ENCODE measurements at places on chromosomes 13 and 19.

GRCh38 chr19:10187315-10187714 lies 7.4 kb downstream of the DNMT1 start:
- DNase-seq, result no peak

DNA sequence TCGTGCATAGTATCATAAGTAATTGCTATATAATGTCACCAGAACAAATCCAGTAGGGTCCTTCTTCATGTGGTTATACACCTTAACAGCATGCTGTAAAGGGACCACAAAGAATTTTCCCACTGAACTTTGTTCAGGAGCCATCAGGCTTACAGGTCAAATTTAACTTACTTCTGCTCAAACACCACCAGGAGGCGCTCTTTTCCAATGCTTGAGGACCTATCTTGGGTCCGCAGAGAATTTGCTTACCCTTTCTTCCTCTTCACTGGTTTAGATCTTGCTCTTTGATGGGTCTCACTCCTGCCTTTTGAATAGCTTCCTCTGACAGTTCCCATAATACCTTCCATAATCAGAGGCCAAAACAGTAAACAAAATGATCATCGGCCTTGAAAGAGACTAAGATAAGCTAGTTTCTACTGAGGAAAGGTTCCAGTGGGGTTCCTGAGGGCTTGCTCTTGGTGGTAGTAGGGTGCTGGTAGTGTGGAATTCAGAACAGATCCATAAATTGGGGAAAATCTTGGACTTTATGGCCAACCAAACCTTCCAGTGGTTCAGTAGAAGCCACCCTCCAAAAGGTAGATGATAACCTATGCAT lies 37.4 kb downstream of the SCGB2B2 start:
- DNase-seq, result peak; percentile 16

- no peak for DNase-seq
Measured at GRCh38 chr13:95438297-95438696, 114.2 kb upstream of the CLDN10 start.

DNA sequence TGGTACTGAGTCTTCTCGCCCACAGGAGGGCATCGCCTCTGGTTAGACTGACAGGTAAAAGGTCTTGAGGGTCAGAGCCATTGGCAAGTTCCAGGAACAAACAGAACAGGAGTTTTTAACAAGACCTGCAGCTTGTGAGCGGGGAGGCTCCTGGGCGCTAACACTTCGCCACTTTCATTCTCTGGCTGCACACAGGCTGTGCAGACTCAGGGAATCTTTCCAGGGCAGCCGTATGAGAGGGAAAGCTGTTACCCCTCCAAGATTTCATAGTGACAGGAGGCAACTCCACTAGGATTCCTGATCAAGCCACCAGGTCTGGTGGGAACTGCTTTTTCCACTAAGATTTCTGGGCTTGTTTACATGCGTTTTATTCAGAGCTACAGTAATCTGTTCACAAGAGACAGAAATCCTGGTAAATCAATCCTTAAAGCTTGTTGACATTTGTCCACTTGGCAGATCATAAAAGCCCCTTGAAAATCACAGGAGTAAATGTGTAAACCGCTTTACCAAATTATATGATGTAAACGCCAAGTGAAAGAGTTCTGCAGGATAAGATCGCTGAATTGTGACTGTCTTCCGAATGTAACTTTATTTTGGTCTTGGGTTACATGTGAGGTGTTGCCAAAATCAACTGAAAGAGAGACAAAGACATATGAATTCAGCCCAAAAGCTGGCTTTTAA lies 190.6 kb downstream of the MZT1 start:
- DNase-seq, result no peak

- DNase-seq, result peak; percentile 77
Measured at GRCh38 chr19:55447421-55448174, 4.5 kb upstream of the SHISA7 start.

DNA sequence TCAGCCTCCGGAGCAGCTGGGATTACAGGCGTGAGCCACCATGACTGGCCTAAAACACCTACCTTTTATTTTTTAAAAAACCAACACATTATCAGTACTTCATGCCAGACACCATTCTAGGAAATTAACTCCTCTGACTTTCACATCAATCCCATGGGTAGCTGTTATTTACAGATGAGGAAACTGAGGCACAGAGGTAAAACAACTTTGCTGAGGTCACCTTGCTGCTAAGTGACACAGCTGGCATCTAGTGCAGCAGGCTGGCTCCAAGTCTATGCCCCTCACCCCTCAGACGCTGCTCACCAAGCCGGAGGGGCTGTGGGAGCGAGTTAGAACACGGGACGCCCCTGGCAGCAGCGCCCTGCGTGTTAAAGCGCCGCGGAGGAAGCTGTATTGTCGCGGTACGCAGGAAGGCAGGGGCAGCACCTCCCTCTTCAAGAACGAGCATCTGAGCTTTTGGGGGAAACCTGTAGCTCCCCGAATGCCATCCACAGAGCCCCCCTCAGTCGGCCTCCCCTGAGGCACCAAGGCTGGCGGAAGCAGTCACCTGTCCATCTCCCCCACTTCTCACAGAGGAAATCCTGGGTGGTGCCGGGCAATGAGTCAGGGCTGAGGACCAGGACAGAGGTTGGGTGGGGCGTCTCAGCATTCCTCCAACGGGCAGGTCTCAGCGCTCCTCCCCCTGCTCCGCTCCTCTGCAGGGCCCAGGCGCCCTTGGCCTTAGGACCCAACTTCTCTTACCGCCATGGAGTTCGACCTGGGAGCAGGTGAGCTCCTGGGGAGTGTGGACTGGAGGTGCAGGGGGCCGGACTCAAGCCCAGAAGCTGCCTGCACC lies at the start of gene C19orf33:
TSS of gene C19orf33 (plus strand) at position 735 of the 835 bp plus-strand sequence. CDS start at position 746, 11 bp downstream.
- peak; percentile 92 for DNase-seq

DNA sequence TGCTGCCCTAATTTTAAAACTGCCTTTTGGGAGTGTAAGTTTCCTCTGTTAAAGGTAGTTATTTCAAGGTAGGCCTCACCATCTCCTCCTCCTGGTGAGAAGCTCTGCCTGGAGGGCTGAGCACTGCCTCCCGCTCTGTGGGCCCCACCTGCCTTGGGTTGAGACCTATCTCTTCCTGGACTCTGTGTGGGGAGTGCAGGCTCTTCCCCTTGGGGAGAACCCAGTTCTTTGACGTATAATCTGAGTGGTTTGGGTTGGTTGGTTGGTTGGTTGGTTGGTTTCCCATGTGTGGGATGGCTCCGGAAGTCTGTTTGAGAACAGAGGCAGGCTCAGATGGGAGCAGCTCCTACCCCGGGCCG lies 39.1 kb downstream of the ACTN4 start:
- peak; percentile 24 for DNase-seq

DNA sequence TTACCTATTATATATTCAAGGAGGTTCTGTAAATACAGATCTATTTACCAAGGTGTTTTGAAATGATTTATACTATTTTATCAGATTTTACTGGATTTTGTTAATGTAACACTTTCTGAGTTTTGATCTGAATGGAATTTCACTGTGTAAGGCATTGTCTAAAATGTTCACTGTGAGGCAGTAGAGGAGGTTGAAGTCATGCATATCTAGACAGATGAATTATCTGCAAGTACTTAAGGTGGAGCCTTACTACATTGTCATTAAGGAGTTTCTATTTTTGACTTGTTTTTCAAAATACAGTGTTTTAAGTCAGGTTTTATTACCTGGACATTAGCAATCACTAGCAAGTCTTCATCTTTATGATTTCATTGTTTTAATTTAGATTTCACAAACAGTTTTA lies 62.1 kb downstream of the TM9SF2 start:
- no peak for DNase-seq

- DNase-seq, result no peak
Measured at GRCh38 chr13:64130171-64130570, 2714.5 kb upstream of the PCDH20 start.

GRCh38 chr13:98189841-98190505 lies 12.9 kb upstream of the RNF113B start:
- DNase-seq, result no peak

DNA sequence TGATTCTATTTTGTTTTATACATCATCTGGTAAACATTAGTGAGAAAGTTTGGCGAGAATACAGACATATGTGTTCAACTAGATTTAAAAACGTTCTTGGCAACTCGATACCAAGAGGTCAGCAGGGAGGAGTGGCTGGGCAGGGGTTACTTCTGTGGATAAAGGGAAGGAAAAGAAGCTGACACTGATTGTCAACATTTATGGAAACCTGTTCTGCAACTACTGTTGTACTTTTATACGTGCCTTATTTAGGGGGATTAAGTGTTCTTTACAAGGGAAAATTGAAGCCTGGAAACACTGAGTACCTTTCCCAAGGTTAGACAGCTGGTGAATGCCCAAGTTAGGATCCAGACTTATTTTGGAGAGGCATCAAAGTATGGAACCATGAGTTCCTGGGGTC lies 65.0 kb downstream of the MTUS2 start:
- no peak for DNase-seq

- DNase-seq, result no peak
Measured at GRCh38 chr13:49563516-49563915, 21.8 kb downstream of the RCBTB1 start.

GRCh38 chr19:10517760-10518443 lies 655 bp upstream of the S1PR5 start:
- DNase-seq, result peak; percentile 26

- DNase-seq, result peak; percentile 89
Measured at GRCh38 chr13:97257800-97258799, 36.0 kb downstream of the MBNL2 start.

GRCh38 chr13:114225610-114226009 lies 9.1 kb upstream of the CDC16 start:
- DNase-seq, result no peak

DNA sequence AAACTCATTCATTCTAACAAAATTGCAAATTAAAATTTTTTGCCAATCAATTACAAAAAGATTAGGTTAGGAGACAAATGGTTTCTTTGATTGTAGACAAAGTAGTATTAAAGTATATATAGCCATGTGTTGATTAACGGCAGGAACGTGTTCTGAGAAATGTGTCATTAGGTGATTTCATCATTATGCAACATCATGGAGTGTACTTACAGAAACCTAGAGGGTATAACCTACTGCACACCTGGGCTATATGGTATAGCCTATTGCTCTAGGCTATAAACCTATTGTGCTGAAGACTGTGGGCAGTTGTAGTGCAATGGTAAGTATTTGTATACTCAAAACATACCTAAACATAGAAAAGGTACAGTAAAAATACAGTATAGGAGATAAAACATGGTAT lies 906.8 kb upstream of the SPRY2 start:
- DNase-seq, result no peak

- DNase-seq, result no peak
Measured at GRCh38 chr19:7292352-7292949, 1.8 kb downstream of the INSR start.

DNA sequence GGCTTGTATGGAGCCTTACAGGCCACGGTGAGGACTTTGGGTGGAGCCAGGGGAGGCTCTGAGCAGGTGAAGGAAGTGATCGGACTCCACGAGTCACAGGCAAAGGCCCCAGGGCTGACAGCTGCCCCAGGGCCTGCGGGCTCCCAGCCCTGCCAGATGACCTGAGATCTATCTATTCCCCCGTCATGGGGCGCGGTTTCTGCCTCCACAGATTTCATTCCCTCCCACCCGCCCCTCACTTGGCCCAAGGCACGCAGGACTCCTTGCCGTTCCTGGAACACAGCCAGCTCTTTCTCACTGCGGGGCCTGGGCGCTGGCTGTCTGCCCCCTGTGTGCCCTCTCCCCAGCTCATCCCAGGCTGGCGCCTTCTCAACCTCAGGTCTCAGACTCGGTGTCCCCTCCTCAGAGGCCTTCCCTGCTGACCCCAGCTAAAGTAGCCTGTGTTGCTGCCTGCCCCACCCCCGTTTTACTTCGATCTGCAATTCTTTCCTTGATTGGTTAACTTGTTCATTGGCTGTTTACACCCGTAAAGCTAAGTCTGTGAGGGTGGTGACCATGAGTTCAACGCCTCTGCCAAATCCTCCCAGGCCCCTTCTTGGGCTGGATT lies 13.9 kb upstream of the PAK4 start:
- DNase-seq, result peak; percentile 68

DNA sequence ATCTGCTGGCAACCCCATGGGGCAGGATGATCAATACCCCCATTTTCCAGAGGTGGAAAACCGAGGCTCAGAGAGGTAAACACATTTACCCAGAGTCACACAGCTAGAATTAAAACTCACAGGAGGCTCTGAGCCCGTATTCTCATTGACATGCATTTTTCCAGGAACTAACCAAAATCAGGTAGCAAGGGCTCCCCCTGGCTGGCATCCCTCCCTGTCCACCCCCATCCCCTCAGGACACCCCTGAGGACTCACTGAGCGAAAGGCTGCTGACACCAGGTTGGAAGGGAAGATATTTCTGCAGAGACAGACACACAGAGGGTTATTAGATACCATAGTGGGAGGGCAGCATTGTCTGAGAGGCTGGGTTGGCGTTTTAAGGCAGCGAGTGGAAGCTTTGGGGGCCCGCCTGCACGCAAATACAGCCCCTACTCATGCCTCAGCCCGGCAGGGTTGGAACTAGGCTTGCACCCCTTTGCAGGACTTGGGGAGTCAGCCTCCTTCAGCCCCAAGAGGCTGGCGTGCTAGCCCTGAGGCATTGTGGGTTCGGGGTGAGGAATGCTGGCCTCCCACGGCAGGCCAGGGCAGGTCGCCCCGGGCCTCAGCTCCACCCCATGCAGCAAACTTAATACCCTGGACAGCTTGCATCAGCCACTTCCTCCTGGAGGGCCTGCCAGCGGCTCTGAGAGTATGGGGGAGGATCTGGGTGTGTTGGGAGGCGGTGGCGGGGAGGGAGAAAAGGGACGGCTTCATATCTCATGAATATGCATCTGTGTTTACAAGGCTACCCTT lies 3.9 kb downstream of the SLC1A5 start:
- peak; percentile 96 for DNase-seq

DNA sequence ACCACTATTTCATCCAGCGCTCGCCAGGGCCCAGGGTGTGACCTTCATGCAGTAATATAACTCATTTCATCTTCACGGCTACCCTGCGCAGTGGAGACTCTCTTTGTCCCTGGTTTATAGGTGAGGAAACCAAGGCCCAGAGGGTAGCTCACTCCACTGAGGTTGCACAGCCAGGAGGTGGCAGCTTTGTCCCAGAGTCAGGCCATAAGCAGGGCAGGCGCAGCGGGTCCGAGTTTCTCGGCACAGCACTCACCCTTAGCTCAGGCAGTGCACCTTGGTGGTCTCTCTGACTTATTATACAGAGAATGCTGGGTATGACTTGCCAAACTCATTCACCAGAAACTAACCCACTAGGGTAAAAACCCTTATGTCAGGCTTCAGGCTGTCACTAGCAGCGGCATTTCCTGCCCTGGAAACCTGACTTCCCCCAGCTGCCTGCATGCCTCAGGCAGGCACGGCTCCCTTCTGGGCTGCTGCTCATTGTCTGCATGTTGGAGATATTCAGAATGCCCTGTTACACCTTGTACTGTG lies 24.5 kb downstream of the PPP5C start:
- no peak for DNase-seq

DNA sequence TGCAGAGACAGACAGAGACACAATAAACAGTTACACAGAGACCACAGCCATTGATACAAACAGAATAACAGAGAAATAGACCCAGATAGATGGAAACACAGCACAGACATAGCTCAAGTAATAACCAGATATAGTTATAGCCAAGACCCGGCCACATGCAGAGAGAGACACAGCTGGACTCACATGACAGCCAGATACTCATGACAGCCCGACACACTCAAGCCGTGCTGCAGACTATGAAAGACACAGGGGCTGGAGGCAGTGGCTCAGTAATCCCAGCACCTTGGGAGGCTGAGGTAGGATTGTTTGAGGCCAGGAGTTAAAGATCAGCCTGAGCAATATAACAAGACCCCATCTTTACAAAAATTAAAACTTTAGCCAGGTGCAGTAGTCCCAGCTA lies 1.6 kb upstream of the DENND1C start:
- no peak for DNase-seq
